ENCODE measurements at places on chromosomes 4 and X. TPM values are rescaled to one million over a fixed set of nuclear protein-coding genes. Genes with fewer than 3 reads are reported as not detected.

- no peak for DNase-seq
These were observed 45.9 kb downstream of the GAB1 start for GRCh38 chr4:143382596-143382995.

Gene TCP11X1
- total RNA-seq = not detected

Gene NUP54
- 18.8 TPM for total RNA-seq

GRCh38 chr4:16729336-16729735 is 169.1 kb downstream of the LDB2 start:
- no peak for DNase-seq

DNA sequence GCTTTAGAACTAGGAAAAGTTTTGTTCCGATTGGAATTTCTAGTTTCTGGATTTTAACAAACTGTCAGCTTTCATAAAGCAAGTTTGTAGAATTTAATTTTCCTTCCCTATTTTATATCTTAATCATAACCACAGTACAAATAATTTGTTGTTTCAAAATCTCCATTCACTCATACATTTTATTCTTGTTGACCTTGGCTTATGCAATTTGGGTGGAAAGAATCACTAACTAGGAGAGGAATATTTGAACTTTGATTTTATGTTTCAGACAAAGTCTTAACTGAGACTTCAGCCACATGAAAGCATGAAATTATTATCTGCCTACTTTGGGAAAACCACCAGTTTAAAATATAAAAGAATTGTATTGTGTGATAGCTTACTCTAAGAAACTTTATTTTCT is 427.9 kb downstream of the SPRY1 start:
- no peak for DNase-seq

Gene GABRB1
- 9.3 TPM for total RNA-seq

Gene NUDT10
- total RNA-seq = not detected

- DNase-seq = no peak
These were observed 53.1 kb upstream of the TSPAN5 start for GRCh38 chr4:98711526-98711925.

Gene CLNK
- 0.15 TPM for total RNA-seq

Gene CXorf51A
- total RNA-seq = not detected

Gene SPANXN4
- not detected for total RNA-seq

Data from heart right ventricle (tissue), 16 donors.